T-helper 1 cell treated with Interleukin-12 subunit alpha and Interleukin-12 subunit beta and Interleukin-4 antibody, amounts not matched to agents 30 ng/mL and 1 ng/mL, for 36 hours (primary cell): ENCODE measurements at places on chromosomes 11 and 22. TPM values are rescaled to one million over a fixed set of nuclear protein-coding genes. Genes with fewer than 3 reads are reported as not detected.

The NAALAD2 gene
- not detected in 2 replicates for total RNA-seq

The EXPH5 gene
- total RNA-seq, result 0.88 and 1.7 TPM in 2 replicates

The MYEOV gene
- not detected in 2 replicates for total RNA-seq

The FAM111B gene
- total RNA-seq, result 63.3 and 63.7 TPM in 2 replicates

The ISX gene
- not detected in 2 replicates for total RNA-seq

The CALCB gene
- 1.7 and 1.8 TPM in 2 replicates for total RNA-seq

The PIK3IP1 gene
- 54.4 and 55.9 TPM in 2 replicates for total RNA-seq

The FAM181B gene
- not detected in 2 replicates for total RNA-seq

The CABP4 gene
- 3.6 and 4.2 TPM in 2 replicates for total RNA-seq

The MRGPRG gene
- not detected in 2 replicates for total RNA-seq

The ARHGAP20 gene
- total RNA-seq, result not detected in 2 replicates

The POU2AF1 gene
- 9.1 and 9.3 TPM in 2 replicates for total RNA-seq

The KCNA4 gene
- not detected in 2 replicates for total RNA-seq

The CTSF gene
- total RNA-seq, result 1.2 and 2.0 TPM in 2 replicates

The NPAS4 gene
- total RNA-seq, result 0.07 and 0.42 TPM in 2 replicates

The YPEL4 gene
- total RNA-seq, result 0.44 and 0.78 TPM in 2 replicates

The ART5 gene
- total RNA-seq, result not detected in 2 replicates

The GLB1L2 gene
- total RNA-seq, result 2.7 and 3.1 TPM in 2 replicates

The BATF2 gene
- 0.10 TPM in 1 of 2 replicates, not detected in the other for total RNA-seq

The FHIP1B gene
- 24.9 and 26.1 TPM in 2 replicates for total RNA-seq

The FAM180B gene
- 0.15 TPM in 1 of 2 replicates, not detected in the other for total RNA-seq

The DNAJC4 gene
- 26.9 and 30.3 TPM in 2 replicates for total RNA-seq

The SF3B2 gene
- total RNA-seq, result 218 and 235 TPM in 2 replicates

The HBG1 gene
- not detected in 2 replicates for total RNA-seq

The NNMT gene
- total RNA-seq, result not detected in 2 replicates

The PRPF19 gene
- total RNA-seq, result 136 and 137 TPM in 2 replicates

The HIC2 gene
- total RNA-seq, result 4.5 and 5.0 TPM in 2 replicates

The APOA4 gene
- not detected in 2 replicates for total RNA-seq
